ENCODE measurements at places on chromosomes 16 and 17.

DNA sequence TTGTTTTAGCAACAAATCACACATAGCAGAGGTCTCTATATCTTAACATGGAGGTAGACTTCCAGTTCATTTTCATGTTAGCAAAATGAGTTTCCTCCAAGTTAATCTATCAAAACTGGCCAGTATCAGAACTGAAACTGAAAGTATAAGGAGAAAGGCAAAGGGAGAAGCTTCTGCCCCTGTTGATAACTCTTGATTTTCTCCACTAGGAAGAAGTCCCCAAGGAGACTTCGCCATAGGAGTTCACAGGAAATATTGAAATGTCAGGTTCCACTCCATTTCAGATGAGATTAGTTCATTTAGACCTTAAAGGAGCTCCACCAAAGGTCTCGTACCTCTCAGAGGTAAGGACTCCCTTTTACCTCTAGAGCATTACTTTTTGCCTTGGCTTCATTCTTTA is 1.2 kb upstream of the OGFOD3 start:
- no peak for DNase-seq

DNA sequence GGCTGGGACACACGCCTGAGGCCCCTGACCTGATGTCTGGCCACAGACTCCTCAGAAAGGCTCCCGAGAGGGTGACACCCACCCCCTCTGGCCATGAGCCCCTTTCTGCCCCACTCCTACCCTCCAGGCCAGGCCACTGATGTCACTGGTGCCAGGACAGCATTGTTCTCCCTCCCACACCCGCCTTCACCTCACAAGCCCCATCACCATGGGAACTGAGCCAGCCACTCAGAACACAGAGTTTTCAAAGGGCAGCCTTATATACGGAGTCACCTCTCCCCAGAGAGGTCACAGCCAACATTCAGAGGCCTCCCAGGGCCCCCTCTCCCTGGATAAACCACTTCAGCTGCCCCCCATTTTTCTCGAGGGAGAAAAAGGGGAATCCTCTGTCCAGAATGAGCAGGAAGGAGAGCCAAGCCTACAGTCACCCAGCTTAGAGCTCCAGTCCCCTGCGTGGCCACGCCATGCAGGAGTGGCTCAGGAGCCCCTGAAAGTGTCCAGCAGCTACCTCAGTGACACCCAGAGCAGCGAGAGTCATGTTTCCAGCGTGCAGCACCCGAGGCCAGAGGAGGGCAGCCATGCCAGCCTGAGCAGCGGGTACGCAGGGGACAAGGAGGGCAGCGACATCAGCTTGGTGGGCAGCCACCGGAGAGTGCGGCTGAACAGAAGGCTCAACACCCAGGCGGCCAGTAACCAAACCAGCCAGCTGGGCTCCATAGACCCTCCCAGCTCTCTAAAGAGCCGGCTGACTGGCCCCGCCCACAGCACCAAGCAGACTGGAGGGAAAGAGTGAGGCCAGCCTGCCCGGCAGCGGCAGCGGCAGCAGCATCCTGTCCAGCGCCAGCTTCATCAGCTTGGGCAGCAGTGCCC is at the start of gene C16orf82:
Gene C16orf82 (plus strand): TSS at position 260 of the 870 bp plus-strand sequence.
- DNase-seq = no peak

DNA sequence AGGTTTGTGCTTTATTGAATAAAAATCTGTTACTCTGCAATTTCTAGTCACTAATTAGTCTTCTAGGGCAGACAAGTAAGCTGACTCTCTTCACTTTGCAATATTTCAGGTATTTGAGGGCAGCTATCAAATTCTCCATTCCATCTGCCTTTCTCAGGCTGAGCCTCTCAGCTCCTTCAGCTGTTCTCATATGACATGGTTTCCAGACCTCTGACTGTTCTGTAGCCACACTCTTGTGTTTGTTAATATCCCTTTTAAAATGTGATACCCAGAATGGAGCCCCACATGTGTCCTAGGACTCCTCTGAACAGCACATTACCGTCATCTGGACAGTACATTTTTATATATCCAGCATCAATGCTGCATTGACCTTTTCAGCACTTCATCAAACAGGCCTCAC is 46.1 kb upstream of the MTMR4 start:
- no peak for DNase-seq

GRCh38 chr16:3872216-3872895 is 8.2 kb downstream of the CREBBP start:
- no peak for DNase-seq

DNA sequence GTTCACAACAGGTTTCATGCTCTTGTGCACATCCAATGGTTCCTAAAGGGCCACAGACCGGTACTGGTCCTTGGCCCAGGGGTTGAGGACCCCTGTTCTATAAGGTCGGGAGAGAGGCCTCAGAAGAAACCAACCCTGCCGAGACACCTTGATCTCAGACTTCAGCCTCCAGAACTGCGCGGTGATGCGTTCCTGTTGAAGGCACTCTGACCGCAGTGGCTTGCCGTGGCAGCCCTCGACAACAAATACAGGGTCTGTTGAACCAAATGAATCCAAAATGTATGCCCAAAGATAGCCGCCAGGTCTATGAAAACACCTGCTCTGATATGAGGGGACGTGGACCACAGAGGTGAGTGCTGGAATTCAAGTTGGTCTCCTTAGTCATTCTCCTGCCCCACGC is 389.8 kb downstream of the SEC14L1 start:
- no peak for DNase-seq

GRCh38 chr17:691423-691822 is 23.2 kb downstream of the VPS53 start:
- DNase-seq = no peak

GRCh38 chr16:68445458-68445857 is 2.9 kb downstream of the SMPD3 start:
- peak; percentile 31 for DNase-seq

DNA sequence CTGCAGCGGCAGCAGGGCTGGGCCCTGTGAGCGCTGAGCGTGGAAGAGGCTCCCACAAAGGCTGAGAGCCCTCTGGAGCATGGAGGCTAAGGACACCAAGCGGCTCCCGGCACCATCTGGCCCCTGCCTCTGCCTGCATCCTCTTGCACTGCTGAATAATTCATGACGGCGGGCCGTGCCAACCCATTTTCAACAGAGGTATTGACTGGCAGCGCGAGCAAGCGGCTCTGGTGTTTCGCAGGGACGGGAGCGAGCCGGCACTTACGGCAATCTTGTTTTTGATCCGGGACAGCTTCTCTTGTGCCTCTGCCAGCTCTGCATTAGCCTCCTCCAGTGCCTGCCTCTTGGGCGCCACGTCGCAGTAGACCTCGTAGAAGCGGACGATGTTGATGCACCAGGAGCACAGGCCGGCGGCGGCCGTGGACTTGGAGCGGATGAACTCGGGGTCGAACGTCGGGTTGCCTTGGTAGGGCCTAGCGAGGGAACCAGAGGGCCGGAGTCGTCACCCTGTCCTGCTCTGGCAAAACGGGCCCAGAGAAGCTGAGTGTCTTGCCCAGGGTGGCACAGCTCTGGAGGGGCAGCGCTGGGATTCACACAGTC is 80.4 kb downstream of the PGS1 start:
- DNase-seq = no peak

- DNase-seq = no peak
Observed at GRCh38 chr17:58576679-58577367, 62.4 kb upstream of the MTMR4 start.

DNA sequence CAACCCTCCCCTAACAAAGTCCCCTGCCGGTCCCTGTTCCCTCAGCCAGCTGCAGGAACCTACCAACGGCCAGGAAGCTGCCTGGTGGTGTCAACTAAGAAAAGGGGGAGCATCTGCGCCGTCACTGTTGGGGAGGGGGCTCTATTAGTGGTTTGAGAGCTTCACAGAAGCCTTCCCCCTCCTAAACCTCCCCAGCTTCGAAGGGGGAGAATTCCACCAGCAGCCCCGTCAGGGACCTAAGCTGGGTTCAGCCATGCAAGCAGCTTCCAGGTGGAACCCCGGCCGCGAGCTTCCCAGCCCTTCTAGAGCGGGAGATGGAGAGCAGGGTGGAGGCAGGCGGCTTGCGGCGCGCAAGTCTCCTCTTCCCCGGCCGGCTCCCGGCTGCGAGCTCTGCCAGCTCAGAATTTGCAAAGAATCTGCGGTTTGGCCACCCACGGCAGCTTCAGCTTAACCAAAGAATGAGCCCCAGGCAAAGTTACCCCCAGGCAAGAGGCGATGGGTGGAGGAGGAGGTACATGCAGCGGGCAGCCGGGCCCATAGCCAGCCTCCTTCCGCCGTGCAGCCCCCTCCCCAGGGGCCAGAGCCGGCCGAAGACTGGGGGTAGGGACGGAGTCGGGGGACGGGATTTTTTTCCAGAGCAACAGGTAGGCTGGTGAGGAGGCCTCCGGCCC is 33.7 kb downstream of the DDX19A start:
- DNase-seq = peak; percentile 47

DNA sequence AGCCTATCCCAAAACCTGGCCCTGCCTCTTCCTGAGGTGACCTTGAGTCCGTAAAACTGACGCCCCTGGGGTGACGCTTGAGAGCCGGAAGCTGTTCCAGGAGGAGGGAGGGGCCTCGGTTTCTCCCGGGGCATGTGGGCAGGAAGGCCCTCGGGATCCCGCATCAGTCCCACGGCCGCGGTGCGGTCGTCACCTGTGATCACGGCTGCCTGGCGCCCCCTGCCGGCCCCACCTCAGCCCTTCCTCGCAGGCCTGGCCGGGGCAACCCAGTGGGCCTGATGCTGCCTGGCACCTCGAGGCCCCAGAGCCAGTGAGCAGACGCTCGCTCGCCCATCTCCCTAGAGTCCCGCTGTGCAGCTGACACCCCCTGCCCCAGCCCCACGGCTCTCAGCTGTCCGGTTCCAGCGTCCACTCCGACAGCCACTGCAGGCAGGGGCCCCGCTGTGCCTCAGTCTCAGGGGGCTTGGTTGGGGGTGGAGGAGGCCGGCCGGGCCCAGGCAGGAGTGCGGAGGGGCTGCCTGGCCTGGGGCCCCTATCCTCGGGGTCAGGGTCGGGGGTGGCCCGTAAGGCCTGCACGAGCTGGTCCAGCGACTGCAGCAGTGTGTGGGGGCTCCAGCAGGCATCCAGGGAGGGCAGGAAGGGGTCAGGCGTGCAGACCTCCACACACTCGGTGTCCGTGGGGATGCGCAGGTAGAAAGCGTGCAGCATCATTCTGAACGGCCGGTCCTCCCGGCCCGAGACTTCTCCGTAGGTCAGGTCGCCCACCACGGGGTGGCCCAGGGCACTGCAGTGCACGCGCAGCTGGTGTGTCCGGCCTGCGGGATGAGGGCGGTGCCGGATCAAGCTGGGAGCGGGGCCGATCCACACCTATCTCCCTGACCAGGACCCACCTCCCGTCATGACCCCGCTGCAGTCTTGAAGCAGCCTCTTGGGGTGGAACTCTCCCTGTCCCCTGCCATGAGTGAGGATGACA is 2.3 kb downstream of the RPUSD1 start:
- no peak for DNase-seq

GRCh38 chr16:266258-267164 is 9.2 kb downstream of the RGS11 start:
- DNase-seq = no peak

DNA sequence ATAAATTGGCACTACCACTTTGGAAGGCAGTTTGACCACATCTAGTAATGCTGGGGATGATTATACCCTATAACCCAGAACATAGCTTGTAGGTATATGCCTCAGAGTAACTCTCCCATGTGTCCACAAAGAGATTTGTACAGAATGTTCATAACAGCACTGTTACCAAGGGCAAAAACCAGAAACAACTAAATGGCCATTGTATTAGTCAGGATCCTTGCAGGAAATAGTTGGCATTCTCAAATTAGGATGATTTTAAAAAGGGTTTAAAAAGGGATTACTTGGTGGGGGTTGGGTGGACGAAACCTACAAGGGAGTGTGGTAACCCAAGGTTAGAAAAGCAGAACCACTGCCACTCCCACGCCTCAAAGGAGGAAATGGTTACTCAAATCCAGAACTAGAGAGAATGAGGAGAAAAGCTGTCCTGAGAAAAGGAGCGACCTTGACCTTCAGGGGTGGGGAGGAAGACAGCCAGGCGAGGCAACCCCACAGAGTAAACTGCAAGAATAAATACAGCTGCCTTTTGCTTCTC is 2.1 kb downstream of the CPPED1 start:
- no peak for DNase-seq

DNA sequence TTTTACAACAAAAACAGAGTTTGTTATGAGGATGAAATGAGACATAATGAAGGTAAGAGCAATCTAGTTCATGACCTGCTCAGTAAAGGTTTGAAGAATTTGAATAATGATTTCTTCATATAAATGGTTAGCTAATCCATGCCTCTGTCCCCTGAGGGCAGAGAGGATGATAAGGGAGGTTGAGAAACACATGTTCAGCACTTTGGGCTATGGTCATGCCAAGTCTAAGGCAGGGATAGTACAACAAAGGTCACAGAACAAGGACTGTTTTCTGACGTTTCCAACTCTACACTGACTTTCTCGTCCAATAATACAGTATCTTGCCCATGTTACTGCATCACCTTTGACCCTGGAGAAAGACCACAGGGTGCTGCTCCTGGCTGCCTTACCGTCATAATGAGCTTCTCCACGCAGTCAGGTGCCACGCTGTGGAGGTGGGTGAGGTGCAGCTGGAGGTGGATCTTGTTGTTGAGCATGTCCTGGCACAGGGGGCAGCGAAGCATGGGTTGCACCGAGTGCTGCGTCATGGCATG is 236.7 kb downstream of the ZFHX3 start:
- DNase-seq = no peak

GRCh38 chr17:82977606-82978005 is 101.8 kb upstream of the METRNL start:
- no peak for DNase-seq

DNA sequence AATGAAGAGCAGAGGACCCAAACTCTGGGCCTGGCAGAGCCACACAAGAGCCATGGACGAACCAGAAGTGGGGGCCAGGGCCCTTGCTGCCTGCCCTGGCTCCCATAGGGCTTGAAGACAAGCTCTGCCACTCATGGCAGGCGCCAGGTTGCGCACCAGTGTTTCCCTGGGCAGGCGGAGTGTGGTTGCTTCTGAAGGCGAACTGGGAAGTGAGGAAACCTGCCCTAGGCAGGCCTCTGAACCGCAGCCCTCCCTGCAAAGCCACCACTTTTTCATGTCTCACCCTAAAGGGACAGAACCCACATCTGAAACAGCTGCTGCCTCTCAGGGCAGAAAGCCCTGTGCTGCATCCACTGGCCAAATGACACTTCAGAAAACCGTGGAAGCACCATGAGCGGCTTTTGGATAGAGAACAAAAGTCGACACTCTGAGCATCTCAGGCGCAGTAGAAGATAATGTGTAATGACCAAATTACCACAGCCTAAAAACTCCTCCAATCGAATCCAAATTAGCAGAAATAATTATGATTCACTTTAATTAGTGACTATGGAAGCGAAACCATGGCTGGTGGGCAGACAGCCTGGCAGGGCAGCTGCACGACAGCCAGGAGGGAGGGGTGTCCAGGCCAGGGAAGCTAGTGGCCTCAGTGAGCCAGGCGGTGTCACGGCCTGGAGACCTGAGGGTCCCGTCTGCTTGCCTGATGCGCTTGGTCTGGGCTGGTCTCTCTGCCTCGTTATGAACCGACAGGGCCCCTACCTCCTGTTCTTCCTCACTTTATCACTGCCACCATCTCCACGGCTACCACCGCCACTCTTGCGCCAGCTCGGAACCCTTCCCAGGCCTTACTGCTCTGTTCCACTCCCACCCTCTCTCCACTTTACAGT is 59.1 kb downstream of the PRMT7 start:
- no peak for DNase-seq

GRCh38 chr17:39937447-39937846 is 9.9 kb downstream of the LRRC3C start:
- no peak for DNase-seq

GRCh38 chr17:44687756-44688155 is 1.8 kb downstream of the CCDC43 start:
- DNase-seq = no peak

- DNase-seq = no peak
Observed at GRCh38 chr17:78951967-78952551, 26.9 kb upstream of the TIMP2 start.

Measured in HFF-Myc (cell line).